SJSA1 (cell line): ENCODE measurements at places on chromosomes 12 and 14. TPM values are rescaled to one million over a fixed set of nuclear protein-coding genes. Genes with fewer than 3 reads are reported as not detected.
A peak's percentile ranks its signal among the peaks of the same experiment; 100 is the strongest.

The YARS2 gene
- total RNA-seq = 22.1 and 37.7 TPM in 2 replicates

The RPS6KA5 gene
- 1.9 and 6.8 TPM in 2 replicates for total RNA-seq

DNA sequence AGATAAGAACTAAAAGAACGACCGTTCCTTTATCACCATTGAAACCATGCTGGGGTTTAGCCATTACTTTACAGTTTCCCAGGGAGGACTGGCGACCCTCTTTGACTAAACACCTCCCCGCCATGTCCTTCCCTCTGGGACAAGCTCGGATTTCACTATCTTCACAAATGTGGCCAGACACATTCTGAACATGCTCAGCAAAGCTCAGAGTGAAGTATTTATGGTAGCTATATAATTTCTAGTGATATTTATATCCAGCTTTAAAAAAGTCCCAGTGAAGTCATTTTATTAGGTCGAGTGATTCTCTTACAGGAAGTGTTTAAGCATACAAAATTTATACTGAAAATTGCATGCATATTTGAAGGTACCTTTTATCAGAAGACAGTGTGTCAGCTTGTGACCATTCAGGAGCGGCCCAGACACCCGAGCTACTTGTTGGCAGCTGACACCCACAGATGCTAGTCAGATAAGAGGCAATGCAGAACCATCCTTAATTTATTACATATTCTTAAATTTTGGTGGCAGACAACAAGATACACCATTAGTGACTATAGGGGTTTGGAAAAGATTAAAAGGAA is 36.8 kb downstream of the NIN start:
- no peak for DNase-seq

- no peak for DNase-seq
Observed at GRCh38 chr14:83044001-83044400, 1510.3 kb upstream of the SEL1L start.

DNA sequence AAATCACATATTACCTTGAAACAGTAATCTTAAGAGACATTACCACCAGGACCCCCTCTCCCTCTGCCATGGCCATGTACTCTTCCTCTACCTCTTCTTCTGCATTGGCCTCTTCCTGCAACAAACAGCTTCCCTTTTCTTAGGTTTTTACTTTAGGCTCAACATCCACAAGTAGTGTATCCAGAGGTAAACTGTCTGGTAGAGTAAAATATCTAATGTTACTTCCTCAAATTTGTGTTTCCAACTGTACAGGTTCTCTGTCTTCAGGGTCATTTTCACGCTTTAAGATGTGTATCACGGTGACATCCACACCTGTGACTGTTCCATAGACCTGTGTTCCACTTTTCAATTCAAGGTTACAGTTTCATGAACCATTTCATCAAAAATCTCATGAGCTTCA is 13.4 kb downstream of the CDK17 start:
- DNase-seq = no peak

The LRFN5 gene
- not detected in 2 replicates for total RNA-seq

DNA sequence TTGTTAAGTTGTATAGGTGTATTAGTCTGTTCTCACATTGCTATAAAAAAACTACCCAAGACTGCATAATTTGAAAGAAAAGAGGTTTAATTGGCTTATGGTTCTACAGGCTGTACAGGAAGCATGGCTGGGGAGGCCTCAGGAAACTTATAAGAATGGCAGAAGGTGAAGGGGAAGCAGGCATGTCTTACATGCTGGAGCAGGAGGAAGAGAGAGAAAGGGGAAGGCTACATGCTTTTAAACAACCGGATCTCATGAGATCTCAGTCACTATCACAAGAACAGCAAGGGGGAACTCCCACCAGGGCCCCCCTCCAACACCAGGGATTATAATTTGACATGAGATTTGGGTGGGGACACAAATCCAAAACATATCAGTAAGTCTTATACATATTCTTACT is 60.5 kb upstream of the OR10AD1 start:
- peak; percentile 66 for DNase-seq

- no peak for DNase-seq
Observed at GRCh38 chr12:121009741-121010140, 6.5 kb downstream of the C12orf43 start.

- peak; percentile 80 for DNase-seq
Observed at GRCh38 chr12:124394462-124395128, 99.7 kb downstream of the RFLNA start.

GRCh38 chr14:101824339-101824727 is 62.8 kb downstream of the PPP2R5C start:
- no peak for DNase-seq

The WSCD2 gene
- not detected in 2 replicates for total RNA-seq

DNA sequence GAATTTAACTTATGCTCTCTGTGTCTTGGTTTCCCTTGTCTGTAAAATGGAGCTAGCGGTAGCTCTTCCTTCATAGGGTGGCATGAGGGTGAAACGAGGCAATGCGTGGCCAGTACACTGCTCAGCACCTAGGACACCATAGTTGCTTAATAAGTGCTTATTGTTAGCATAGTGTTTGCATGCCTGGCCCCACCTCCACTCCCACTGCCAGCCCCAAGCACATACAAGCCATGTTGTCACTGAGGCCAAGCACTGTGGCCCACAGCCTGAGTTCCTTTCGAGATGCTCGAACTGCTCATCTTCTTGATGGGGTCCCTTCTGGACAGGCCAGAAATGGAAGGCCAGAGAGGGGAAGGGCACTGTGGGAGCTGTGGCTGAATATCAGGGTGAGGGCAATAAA is 839 bp downstream of the FICD start:
- no peak for DNase-seq

- DNase-seq = no peak
Observed at GRCh38 chr12:119594399-119594730, 791 bp downstream of the TMEM233 start.

The SFSWAP gene
- total RNA-seq = 26.8 and 27.0 TPM in 2 replicates

The GNB3 gene
- not detected in 2 replicates for total RNA-seq

GRCh38 chr14:90658541-90658967 is 157.7 kb downstream of the TTC7B start:
- DNase-seq = peak; percentile 52

The MAP1LC3B2 gene
- total RNA-seq = 0.37 TPM in 1 of 2 replicates, not detected in the other

- no peak for DNase-seq
Observed at GRCh38 chr12:25005376-25005775, 56.5 kb upstream of the BCAT1 start.

The ZNF705A gene
- not detected in 2 replicates for total RNA-seq
